ENCODE measurements at places on chromosomes 7 and 10.

DNA sequence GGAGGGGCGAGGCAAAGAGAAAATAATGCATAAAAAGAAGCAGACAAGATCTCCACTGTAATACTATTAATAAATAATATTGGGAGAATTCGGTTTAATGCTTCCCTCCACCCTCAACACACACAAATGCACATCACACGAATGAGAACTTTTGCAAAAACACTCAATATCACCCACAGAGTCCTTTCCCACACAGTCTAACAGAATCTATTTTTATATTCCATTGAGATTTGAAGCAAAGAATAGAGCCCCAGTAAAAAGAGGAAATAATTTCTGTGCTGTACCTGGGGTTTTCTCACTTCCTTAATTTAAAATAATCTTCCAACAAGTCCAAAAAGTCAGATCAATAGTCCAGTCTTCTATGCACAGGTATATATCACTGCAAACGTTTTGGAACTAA lies 17.0 kb downstream of the PIK3AP1 start:
- no peak for DNase-seq

DNA sequence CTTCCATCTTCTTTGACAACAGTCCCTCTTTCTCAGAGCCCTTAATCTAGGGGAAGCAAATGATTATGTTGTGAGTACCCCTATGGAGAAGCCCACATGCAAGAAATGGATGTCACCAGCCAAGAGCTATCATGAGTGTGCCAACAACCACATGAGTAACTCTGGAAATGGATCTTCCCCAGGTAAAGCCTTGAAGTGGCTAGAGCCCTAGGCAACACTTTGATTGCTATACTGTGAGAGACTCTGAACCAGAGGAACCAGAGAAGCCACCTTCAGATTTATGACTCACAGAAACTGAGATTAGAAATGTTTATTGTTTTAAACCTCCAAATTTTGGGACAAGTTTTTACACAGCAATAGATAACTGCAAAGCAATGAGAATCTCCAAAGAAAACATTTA lies 60.9 kb upstream of the COL1A2 start:
- DNase-seq = no peak

DNA sequence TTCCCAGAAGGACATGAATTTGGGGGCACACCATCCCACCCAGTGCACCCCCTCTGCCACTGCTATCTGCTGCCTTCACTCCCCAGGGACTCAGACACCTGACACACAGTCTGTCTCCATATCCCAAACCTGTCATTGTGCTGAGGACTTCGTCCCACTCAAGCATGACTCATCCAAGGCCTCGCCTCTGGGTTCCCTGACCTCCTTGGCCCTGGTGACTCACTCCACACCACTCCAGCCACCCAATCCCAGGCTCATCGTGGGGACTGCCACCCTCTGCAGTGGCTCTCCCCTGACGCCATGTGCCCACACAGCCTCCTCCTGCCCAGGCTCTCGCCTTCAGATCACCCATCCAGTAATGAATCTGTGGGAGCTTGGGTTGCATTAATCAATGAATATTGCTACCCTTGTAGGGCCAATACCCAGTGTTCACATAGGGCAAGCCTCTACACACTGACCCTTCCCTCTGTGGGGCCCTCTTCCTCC lies 6.6 kb upstream of the INSIG1 start:
- peak; percentile 35 for DNase-seq

GRCh38 chr10:68202960-68203353 lies 29.0 kb downstream of the ATOH7 start:
- peak; percentile 4 for DNase-seq

- DNase-seq = peak; percentile 46
These were observed 1.5 kb downstream of the IPMK start for GRCh38 chr10:58266003-58266825.

DNA sequence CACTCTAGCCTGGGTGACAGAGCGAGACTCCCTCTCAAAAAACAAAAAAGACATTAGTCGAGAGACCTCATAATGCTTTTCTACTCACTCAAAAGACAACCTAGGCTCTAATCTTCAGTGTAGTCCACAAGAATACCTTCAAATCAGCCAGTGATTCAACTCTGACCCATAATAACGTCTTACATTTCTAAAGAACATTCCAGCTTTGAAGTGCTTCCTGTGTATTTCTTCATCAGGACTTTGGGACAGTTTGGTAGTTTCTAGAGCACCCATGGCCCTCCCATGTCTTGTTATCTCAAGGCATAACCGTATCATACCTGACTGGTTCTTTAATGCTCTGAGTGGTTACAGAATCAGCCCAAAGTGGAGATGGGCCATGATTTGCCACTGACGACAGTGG lies 221.3 kb downstream of the SKIDA1 start:
- DNase-seq = no peak

GRCh38 chr10:47025540-47026300 lies 114.5 kb downstream of the PTPN20 start:
- no peak for DNase-seq

DNA sequence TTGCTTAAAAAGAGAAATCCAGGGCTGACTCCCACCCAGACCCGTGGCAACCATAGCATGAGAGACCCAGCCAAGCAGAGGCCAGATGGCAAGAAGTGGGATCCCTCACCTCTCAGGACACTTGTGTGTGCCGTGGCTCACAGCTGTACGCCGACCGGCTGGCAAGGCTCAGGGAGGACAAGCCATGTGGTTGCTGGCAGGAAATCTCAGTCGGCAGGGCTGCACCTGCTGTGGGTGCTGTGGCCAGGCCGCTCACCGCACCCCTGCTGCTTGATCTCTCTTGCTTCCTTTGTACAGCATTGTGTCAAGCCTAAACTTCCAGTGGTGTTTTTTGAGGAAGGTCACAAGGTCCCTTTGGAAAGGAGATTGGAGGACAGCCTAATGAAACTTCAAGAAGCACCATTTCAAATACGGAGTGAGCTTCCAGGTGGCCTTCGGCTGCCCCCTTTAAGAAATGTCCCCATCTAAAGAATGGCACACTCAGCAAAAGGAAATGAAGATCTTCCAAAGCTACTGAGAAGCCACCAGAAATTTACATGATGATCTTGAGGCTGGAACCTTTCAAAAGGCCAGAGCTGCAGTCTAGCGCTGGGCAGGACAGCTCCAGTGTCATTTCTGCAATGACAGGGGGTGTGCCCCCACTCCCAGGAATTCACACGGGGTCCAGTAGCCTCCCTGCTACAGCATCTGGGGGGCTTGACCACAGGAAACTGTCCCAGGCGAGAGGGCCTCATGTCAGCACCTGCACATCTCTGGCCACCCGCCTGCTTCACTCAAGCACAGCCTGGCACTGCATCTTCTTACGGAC lies 409.0 kb upstream of the MGMT start:
- DNase-seq = peak; percentile 37
